ENCODE measurements at places on chromosomes 5 and 9.

DNA sequence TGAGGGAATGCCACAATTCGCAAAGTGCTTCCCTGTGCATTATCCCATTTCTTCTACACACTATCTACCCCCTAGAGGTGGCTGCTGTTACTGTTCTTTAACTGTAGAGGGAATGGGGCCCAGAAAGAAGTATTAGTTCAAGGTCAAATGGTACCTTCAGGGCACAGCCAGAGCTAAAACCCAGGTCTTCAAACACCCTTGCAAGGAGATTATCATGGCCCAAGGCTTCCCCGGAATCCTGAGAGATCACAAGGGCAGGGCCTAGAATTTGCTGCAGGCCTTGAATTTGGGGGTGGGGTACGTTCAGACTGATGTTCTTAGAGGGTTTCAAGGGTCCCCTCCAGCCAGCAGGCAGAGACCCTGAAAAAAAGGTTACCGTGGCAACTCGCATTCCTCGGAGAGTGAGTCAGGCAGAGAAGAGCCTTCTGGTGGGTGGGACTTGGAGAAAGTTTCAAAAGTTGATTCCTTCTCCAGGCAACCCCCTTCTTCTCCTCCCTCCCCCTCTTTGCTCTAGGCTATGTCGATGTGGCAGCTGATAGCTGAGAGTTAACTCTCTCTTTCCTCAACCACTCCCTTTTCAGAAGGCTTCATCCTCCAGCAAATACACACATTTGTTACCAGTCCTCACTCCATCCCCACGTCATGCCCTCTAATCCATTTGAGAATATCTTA, 1.9 kb downstream of the SPARC start:
- DNase-seq, result peak; percentile 94

DNA sequence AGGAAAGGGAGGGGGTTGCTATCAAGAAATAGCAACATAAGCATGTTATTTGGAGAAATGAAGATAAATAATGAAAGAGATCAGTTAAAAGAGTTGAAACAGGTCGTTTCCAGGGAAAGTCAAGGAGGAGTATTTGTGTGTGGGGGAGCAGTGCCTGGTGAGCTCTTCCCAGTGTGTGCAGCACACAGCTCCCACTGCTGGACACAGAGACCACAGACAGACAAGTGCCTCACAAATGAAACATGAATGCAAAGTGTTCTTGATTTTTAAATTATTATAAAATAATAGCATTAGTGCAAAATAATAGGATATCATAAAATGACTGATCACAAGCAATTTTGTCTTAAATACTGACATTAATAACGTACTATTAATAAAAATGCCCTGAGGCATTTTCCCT, 40.8 kb downstream of the LIFR start:
- DNase-seq, result peak; percentile 55

GRCh38 chr5:77797136-77797535, 21.0 kb upstream of the TBCA start:
- DNase-seq, result no peak

- no peak for DNase-seq
Measured at GRCh38 chr9:124580186-124580585, 73.0 kb upstream of the NR5A1 start.

DNA sequence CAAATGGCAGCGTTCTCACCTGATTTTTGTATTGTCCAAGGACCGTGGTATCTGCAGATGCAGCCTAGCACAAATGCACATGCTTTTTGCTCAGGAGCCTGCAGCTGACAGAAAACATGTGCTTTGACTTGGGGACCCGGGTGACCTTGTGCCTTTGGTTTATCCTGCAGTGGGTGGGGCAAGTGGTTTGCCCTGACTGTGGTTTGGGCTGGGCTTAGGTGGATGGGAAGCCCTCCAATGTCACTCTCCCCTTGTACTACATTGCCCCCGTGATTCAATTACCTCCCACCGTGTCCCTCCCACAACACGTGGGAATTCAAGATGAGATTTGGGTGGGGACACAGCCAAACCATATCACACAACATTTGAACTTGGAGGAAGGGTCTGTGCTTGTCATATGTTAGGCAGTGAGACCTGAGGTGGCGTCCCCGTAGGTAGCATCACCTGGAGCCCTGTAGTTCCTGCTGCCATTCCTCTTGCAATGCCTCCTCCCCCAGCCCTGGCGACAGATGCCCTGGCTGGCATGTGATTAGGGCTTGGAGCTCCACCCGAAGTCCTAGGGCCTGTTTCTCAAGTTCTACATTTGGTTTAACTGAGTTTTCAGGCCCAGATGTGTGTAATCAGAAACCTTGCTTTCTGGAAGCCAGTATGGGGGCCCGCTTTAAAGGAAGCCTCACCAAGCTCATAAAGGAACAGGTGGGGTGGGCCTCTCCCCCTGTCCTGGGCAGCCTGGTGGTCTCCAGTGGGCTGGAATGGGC, 2.1 kb downstream of the ANKRD33B start:
- DNase-seq, result no peak

GRCh38 chr5:114953565-114953964, 216.1 kb downstream of the TRIM36 start:
- DNase-seq, result no peak

GRCh38 chr5:1054018-1054798, 45.6 kb downstream of the NKD2 start:
- DNase-seq, result no peak

DNA sequence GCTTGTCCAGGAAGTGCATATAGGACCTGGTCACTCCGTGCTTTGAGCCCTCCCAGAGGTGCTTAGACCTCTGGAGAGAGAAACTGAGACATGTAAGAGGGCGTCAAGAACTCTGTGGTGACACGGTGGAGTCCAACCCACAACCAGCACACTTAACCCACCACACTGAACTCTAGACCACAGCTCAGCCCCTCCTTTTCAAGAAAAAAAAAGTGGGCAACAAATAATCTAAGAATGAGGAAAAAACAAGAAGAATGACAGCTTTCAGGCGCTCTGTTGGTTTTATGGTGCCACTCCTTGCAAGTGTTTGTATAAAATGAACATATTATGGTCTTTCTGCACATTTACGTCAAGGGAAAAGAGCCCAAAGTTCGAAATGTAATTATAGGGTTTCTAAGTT, 50.2 kb upstream of the SNAPC3 start:
- no peak for DNase-seq

DNA sequence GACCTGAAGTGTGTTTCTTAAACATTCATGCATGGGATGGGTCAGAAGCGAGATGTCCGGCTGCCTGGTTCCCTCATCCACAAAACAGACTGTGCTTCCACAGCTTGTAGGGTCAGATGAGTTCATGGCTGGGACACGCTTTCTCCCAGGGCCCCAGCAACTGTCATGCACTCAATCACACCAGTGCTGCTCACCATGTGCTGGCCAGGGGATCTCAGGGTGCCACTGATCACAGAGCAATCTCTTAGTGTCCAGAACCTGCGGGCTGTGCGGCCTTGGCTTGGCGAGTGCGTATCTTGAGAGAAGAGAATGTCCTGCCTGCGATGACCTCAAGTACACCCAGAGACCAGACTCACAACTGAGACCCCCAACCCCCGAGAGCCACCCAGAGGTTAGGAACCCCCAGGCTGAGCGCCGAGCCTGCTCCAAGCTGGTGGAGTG, 26.0 kb upstream of the FCN2 start:
- no peak for DNase-seq

GRCh38 chr5:63860379-63860778, 101.9 kb downstream of the HTR1A start:
- DNase-seq, result no peak

DNA sequence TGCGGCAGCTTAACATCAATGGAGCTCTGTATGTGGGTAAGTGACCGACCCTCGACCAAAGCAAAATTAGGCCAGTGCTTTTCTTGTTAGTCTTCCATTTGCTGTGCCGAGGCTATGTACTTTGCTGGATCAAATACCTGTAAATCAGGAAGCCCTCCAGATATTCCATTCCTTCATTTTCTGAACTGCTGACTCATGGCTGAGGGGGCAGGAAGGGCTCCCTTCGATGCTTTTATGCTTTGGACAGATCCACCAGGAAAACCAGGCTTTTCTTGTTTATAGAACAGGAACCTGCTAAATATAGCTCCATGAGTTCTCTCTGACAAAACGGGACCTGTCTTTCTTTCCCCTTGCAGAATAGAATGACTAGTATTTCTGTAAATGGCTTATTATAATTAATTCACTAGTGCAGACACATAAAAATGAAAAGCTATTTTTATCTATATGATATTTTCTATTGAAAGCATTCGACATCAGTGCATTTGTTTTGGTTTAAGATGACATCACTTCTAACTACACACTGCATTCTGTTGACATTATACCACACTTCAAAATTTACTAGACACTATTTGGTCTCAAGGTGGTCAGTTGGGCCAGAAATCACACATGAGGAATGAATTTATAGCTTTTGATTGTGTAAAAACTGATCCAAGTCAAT, 93.3 kb downstream of the LIFR start:
- DNase-seq, result peak; percentile 63

DNA sequence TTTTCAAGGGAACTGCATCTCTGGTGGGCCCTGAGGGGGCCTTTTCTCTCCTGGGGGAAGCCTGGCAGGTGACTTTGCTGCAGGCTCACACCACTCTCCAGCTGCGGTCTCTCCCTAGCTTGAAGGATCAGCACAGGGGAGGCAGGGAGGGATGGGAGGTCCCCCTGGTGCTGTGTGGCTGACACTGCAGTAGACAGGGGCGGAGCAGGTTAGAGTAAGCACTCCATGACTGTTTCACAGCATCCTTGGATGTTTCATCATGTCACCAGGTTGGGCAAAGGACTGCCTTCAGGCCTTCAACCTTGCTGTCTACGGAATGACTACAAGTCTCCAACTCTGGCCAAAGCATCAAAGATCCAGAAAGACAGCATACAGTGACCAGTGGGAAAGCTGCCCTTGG, 470.7 kb downstream of the CDK5RAP2 start:
- DNase-seq, result no peak

- DNase-seq, result no peak
Measured at GRCh38 chr5:175831507-175831906, 39.9 kb upstream of the CPLX2 start.

DNA sequence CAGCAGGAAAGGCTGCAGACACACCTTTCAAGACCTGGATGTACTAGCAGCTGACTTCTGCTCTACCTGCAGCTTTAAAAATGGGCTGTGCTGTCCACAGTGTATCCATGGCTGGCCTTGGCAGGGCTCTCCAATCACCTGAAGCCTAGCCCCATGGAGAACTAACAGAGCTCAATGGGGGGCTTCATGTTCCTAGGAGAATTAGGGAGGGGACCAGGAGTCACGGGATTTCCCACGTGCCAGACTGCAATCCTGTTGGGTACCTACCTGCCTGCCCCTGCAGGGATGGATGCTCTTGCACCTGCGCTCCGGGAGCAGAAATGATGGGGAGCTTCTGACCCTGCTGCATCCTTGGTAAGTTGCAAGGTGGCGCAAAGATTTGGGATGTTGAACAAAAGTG, 462.1 kb downstream of the ICE1 start:
- DNase-seq, result no peak

- DNase-seq, result no peak
Measured at GRCh38 chr5:111480346-111480745, 32.0 kb downstream of the STARD4 start.

DNA sequence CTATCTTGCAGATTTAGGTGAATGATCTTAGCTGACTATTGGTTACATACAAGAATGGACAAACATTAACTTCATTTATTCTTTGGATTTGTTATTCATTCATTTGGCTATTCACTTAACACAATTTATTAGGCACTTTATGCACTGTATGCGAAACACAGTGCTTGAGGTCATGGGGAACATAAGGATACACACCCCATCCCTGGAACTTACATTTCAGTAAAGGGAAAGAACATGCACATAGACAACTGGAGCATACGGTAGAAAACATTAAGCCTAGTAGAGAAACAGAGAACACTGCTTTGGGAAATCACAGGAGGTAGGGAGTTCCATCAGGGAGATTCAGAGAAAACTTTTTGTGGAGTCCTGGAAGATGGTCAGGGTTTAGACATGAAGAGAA, 22.2 kb downstream of the LIX1 start:
- DNase-seq, result no peak

DNA sequence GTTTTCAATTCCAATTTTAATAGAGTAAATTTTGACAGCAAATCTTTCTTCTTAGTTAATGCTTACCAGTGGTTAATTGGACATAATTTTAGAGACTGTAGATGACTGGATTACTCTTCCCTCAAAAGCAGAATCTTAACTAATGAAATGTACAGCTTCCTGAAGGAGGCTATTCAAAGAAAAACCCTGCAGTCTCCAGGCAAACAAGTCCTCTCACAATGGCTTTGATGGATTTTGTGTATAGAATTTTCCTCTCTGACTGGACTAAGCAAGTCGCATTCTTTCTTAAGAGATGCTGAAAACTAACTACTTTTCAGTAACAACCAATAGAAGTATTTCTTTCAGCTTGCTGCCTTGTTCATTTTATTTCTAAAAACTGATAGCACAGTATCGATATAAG, 35.7 kb upstream of the TMED7 start:
- DNase-seq, result no peak

GRCh38 chr5:175900157-175900556, 28.8 kb downstream of the CPLX2 start:
- DNase-seq, result no peak

DNA sequence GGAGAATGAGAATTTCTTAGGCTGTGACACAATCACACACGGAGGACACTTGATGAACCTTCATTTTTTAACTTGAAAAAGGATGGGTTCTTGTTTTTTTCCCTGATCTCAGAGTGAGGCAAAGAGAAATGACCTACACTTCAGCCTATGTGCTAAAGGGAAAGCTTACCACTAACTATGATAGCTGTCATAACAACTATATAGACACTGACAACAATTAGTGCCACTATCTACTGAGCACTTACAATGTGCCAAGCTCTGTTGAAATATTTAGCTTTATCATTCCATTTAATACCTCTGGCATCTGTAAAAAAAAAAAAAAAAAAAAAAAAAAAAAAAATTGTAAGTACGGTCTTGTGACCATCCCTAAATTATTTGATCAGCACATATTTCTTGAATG, 135.9 kb upstream of the WWC1 start:
- no peak for DNase-seq

DNA sequence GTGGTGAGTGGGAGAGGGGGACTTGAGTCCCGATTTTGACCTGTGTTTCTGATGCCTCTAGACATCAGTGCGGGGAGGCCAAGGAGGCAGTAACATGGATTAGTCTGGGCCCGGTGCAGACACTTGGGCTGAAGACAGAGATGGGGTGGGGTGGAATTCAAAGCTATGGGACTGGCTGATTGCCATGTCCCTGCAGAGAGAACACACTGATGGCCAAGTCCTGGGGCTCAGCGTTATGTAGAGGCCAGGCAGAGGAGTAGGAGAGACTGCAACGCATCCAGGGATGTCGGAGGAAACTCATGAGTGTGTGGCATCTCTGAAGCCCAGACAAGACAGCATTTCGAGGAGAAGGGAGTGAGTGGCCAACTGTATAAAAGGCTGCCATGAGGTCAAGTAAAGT, 30.1 kb downstream of the PSD2 start:
- DNase-seq, result no peak
